ENCODE measurements at places on chromosomes 12 and 14. TPM values are rescaled to one million over a fixed set of nuclear protein-coding genes. Genes with fewer than 3 reads are reported as not detected.

Gene CFAP54
- 0.28 TPM for total RNA-seq

Gene OR6J1
- total RNA-seq, result not detected

Gene GPRC5D
- not detected for total RNA-seq

Gene COQ6
- total RNA-seq, result 13.1 TPM

Gene PIGH
- total RNA-seq, result 13.1 TPM

Measured in esophagus mucosa (tissue), 1 donor.